ENCODE measurements at places on chromosomes 3 and 15. TPM values are rescaled to one million over a fixed set of nuclear protein-coding genes. Genes with fewer than 3 reads are reported as not detected.

GRCh38 chr15:70190965-70191364, 93.2 kb upstream of the TLE3 start:
- DNase-seq = no peak

DNA sequence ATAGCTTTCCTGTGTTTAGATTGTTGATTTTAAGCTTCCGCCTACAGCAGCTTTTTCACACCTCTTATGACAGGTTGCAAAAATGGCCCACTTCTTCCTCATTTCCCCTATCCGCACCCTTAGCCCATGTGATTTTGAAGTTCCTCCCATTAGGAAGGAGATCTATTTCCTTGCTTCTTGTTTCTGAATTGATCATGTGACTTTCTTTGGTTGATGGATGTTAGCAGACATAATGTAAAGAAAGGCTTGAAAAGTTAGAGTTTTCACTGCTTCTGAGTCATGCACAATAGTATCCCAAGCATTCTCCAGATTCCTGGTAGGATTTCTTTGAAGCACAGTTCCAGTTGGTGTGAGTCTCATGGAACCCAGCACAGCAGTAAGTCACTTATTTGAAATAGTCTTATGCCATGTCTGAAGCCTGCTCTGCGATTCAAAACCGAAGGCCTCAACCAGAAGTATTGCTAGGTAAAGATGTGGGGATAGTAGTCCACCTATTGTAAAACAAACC, 76.6 kb downstream of the EDEM1 start:
- DNase-seq = no peak

The WDR93 gene
- not detected for total RNA-seq

DNA sequence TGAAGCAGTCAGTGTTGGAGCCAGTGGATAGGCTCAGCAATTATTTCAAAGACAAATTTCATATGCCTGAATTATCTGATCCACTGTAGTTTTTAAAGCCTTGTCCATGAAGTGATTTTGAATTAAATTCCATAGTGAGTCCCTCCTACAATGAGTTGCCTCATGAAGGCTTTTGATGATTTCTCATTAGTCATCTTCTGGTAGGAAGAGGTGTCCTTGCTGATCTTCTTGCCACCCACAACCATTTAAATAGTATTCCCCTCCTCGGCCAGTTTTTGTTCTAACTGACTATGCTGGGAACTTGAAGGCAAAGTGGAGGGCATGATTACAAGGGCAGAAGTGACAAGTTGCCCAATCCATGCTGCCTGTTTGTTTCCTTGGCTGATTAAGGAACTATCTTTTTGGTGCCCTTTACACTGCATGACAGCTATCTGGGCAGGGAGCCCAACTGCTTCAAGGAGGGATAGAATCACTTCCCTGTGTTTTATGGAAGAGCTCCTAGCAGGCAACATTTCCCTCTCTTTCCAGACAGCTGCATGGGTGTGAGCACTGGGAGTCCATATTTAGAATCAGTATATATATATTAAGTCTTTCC, 617.5 kb downstream of the ZPLD1 start:
- no peak for DNase-seq

- no peak for DNase-seq
Observed at GRCh38 chr3:58621086-58621830, 44.1 kb upstream of the FAM107A start.

GRCh38 chr15:74369084-74369745, 1.8 kb upstream of the CYP11A1 start:
- DNase-seq = peak; percentile 13

DNA sequence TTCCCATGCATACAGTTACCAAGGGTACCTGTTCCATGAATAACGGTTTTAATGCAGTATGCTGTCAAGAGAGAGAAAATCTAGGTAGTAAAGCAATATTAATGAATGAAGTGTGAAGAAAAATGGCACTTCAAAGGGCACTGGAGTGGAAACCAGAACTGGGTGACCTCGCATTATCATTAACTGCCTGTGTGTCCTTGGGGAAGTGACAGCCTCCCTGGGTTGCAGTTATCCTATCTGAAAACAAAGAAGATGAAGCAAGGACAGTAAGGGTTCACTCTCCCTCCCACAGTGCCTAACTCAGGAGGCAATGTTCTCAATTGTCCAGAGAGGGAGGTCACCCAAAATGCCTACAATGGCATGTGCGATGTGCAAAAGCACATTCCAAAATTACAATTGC, 15.1 kb downstream of the MTHFS start:
- no peak for DNase-seq

Measured in H7 (cell line).